Cerebellum (tissue), 4 donors: ENCODE measurements at places on chromosomes 1 and 21. TPM values are rescaled to one million over a fixed set of nuclear protein-coding genes. Genes with fewer than 3 reads are reported as not detected.

DNA sequence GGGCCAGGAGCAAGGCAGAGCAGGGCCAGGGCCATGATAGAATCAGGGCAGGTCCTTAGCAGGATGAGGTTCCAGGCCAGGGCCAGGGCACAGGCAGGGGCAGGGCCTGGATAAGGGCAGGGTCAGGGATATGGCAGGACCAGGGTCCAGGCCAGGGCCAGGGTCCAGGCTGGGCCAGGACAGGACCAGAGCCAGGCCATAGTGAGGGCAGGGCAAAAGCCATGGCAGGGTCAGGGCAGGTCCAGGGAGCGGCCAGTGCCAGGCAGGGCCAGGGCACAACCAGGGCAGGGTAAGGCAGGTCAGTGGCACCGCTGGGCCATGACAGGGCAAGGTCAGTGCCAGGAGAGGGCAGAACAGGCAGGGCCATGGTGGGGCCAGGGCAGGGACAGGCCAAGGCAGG is 152.2 kb downstream of the LIPI start:
- DNase-seq: no peak

Gene KCNK1
- 45.4 TPM for total RNA-seq

Gene RHOU
- total RNA-seq: 34.0 TPM

Gene NEGR1
- 28.7 TPM for total RNA-seq
